ENCODE measurements at places on chromosomes 7 and 10.

- no peak for DNase-seq
Measured at GRCh38 chr7:115052706-115053105, 130.8 kb downstream of the MDFIC start.

- DNase-seq: no peak
Measured at GRCh38 chr10:34567659-34568253, 247.3 kb downstream of the PARD3 start.

- no peak for DNase-seq
Measured at GRCh38 chr7:30148951-30149459, 14.2 kb downstream of the MTURN start.

DNA sequence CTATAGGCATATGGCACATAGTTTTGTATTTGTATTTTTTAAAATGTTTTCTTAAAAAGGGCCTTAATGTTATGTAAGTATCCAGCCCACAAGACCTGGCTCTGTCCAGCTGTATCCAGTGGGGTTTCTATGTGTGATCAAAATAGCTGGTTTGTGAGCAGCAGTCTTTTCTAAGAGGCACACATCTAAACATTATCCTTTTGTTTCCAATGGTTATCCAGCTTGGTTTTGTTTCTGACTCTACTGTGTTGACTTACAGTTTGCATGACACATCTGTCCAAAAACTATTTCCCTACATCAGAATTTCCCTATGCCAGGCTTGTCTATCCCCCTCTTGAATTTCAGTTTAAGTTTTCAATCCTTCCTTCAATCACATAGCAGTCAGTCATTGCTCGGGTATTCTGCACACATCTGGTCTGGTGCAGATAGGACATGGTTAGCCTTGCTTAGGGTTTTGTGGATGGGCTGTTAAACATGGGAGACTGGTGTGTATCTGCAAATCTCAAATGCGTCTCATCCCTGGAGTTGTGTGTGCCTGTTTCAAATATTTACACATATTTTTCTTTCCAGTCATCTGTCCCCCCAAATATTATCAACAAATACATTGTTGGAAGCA, 104.2 kb downstream of the SAMD9 start:
- DNase-seq: no peak

DNA sequence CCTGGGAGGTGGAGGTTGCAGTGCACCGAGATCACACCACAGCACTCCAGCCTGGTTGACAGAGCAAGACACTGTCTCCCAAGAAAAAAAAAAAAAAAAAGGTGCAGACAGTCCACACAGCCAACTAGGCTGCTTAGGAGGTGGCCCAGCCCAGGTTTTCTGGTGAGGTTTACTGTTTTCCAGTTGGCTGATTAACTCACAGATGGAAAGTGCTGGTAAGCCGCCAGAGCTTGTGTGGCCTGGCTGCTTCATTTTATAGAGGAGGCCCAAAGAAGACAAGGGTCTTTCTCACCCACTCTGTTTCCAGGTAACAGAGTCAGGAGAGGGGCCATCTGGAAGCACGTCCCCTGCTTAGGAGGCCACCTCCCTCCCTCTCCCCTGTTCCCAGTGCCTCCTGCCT, 6.2 kb downstream of the RHBDD2 start:
- no peak for DNase-seq

- DNase-seq: no peak
Measured at GRCh38 chr10:61076572-61077114, 132.7 kb upstream of the RHOBTB1 start.

- DNase-seq: no peak
Measured at GRCh38 chr7:124779194-124779593, 13.6 kb upstream of the GPR37 start.

- DNase-seq: no peak
Measured at GRCh38 chr10:121308020-121308419, 290.2 kb downstream of the FGFR2 start.

- DNase-seq: no peak
Measured at GRCh38 chr7:132882714-132883428, 199.0 kb downstream of the CHCHD3 start.

DNA sequence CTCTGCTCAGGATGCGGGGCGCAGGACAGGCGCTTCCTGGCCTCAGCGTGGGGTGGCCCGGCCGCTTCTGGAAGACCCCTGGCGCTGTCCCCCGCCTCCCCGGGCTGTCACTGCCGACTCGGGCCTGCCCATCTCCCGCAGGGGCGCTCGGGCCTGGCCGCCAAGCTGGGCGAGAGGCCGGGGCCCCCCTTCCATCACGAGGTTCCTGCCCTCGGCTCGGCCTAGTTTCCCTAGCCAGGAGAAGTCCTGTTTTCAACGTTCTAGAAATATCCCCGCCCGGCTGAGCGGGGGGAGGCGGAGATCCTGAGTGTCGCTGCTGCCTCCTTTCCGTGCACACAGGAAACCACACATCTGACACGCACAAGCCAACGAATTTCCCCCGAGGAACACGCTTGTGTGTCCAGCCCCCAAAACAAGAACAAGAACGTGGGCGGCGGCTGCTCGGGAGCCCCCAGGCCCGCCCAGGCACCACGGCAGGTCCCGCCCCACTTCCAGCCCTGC, 33.7 kb downstream of the AP5Z1 start:
- no peak for DNase-seq

DNA sequence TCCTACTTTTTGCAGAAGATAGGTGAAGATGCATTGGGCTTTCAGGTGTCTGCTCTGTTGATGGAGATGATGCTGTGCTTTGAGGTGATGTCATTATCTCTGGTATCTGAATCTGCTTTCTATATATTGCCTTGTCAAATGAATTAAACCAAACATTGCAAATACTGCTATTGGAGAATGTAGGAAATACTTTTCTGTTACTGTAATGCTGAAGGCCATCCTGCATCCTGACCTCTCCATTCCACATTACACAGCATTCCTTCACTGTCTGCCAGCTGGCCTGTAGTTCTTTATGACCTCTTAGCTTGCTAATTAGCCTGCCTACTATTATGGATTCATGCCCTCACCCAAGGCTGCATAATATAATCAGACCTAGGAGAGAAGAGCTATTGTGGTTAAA, 73.2 kb downstream of the VCL start:
- DNase-seq: no peak

DNA sequence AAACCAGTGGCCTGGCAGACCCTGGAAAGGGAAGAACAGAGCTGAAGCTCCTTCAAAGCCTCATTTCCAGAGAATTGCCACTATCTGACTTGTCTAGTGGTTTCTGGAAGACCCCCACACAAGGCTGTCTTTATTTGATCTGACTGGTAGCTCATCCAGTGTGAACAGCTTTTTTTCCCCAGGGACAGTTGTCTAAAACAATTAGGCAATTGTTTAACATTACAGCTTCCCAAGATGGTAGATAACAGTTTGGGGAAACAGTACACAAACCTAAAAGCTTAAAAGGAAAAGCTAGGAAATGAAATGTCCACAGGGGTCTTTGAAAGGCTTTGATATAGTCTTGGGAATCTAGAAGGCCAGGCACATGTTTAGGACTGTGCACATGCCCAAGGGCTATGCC, 203.4 kb upstream of the CTBP2 start:
- no peak for DNase-seq

DNA sequence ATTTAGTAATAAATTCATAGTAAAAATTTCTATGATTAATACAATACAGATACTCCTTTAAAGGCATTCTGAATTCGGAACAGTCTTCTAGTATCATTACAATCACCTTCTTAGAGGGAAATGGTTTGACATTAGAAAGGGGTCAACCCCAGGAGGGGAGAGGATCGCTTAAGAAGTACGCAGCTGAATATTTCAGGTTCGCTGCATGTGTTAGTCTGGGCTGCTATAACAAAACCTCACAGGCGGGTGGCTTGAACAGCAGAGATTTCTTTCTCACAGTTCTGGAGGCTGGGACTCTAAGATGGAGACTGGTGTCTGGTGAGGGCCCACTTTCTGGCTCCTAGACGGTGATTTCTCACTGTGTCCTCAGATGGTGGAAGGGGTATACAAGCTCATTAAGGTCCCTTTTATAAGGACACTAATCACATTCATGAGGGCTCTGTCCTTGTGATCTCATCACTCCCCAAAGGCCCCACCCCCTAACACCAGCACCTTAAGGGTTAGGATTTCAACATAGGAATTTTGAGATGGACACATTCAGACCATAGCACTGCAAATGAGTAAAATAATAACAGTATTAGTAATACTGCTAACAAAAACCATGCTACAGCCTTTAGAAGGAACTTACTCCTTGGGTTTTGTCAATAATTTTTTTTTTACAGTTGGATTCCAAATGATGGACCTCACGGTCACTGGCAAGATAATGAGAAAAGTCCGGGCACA, 34.0 kb downstream of the GNA12 start:
- no peak for DNase-seq

DNA sequence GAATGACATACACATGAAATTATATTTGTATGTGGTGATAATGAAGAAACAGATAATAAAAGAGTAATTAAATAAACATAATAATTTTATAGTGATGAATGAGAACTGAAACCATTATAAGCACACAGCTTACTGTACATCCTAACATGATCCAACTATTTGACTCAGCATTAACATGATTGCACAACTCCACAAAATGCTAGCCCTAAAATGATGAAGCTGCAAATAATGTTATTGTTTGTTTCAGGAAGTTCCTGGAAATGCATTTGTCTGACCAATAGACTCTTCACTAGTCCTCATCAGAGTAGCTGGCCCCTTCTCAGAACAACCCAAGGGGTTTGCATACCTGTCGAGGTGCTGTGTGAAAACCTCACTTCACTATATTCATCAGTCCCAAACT, 115.5 kb downstream of the RTKN2 start:
- no peak for DNase-seq

DNA sequence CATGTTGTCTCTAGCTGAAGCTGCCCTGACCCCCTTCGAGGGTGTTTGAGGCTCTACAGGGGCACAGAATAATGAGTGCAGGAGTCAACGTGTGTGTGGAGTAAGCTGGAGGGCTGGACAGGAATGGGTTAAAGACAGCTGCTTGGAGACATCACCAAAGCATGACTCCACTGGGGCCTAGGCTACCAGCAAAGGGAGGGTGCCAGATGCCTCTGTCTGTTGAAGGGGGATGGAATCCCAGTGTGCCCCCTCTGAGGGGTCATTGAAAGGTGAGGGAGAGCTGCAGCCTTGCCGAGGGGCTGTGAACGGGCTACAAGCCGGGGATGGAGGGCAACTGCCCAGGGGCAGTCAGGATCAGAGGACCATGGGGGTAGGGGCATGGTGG, 51.7 kb upstream of the PODXL start:
- no peak for DNase-seq

DNA sequence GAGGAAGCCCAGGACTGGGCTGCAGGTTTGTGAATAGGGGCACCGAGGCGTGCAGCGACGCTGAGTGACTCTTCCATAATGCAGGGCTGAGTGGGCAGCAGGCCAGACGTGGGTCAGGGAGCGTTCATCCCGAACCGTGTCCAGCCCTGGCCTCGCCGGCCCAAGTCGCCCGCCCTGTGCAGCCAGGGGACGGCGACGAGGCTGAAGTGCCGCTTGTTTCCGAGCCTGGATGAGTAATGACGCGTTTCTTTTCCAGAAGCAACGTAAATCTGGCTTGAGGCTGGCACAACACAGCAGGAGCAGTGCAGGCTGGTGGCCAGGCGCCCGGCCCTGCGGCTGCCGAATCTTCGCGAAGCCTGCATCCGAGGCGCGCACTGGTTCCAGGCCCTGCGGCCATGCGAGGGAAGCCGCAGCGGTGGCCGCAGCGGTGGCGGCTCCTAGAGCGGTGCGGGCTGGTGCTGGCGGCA, 74.0 kb upstream of the SEC61G start:
- no peak for DNase-seq

Data from GOT3 (cell line).